Stimulated activated naive CD4-positive, alpha-beta T cell (primary cell): ENCODE measurements at places on chromosomes 1 and 21.

DNA sequence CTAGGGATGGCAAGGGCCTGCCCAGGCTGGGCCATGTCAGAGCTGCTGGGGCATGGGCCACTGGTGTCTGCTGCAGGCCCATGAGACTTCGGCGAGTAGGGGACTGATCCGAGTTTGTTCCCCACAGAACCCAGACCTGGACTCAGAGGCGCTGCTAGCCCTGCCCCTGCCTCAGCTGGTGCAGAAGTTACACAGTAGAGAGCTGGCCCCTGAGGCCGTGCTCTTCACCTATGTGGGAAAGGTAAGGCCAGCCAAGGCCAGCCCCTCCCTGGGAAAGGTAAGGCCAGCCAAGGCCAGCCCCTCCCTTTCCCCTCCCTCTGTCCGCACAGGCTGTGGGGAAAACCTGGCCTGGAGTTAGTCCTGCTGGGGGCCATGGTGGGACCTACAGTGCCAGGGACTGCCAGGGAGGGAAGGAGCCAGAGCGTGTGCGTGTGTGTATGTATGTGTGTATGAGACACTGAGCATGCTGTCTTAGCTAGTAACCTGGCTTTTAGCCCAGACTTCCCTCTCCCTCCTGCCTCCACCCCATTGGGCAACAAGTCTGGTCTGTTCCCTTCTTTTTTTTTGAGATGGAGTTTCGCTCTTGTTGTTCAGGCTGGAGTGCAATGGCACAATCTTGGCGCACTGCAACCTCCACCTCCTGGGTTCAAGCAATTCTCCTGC lies 8.0 kb downstream of the FAAH start:
- no peak for DNase-seq

- no peak for DNase-seq
These were observed 62.9 kb upstream of the LMO4 start for GRCh38 chr1:87265786-87266185.

- DNase-seq = no peak
These were observed 34.7 kb upstream of the RGL1 start for GRCh38 chr1:183769956-183770815.

GRCh38 chr1:215539803-215540570 lies 27.1 kb upstream of the KCTD3 start:
- no peak for DNase-seq

GRCh38 chr21:34944015-34944755 lies 104.9 kb downstream of the RUNX1 start:
- no peak for DNase-seq
